ENCODE measurements at places on chromosomes 6 and 20. TPM values are rescaled to one million over a fixed set of nuclear protein-coding genes. Genes with fewer than 3 reads are reported as not detected.

Gene MOXD1
- 12.4 TPM for total RNA-seq

Gene PMEPA1
- 8.5 TPM for total RNA-seq

Gene HSD17B8
- total RNA-seq: 5.1 TPM

Gene SEMG1
- total RNA-seq: not detected

Gene IMPG1
- total RNA-seq: not detected

Gene CALHM4
- not detected for total RNA-seq

Gene TRIM40
- not detected for total RNA-seq

Gene KCNQ2
- not detected for total RNA-seq

Gene IPCEF1
- total RNA-seq: 1.1 TPM

Measured in subcutaneous adipose tissue (tissue), 4 donors.